ENCODE measurements at places on chromosomes 1 and 21. TPM values are rescaled to one million over a fixed set of nuclear protein-coding genes. Genes with fewer than 3 reads are reported as not detected.

DNA sequence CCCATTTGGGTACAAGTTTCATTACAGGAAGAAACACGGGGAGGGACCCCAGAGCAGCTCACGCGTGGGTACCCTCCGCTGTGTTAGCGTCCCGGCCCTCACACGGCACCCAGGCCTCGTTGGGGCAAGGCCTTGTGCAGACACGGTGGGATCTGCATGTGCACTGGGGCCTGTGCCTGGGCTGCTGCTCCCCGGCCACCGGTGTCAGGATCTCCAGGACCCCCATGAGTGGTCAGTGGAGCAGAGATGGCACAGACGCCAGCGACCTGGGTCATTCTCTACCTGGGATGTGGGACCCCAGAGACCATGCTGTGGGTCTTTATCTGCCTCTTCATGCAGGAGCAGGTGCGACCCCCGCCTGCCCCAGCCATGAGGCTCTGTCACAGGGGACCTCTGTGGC lies 5.4 kb upstream of the SAMD11 start:
- no peak for DNase-seq

DNA sequence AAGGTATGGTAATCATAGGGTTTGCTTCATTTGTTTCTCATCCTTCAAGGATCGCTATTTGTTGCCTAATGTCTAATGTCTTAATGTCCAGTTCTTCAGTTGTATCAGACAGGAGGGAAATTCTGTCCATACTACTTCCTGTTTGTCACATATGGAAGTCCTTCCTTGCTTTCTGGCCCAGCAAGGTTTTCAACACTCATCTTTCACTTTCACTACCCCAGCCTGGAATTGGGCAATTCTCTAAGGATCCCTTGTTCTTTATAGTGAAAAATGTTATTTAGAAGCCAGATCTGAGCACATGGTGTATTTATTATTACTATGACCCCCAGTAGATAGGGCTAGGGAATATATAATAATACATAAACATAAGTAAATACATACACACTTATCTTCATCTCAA lies 50.6 kb upstream of the SLC35A3 start:
- no peak for DNase-seq

- DNase-seq, result no peak
These were observed 6.7 kb upstream of the TIE1 start for GRCh38 chr1:43293896-43294760.

- no peak for DNase-seq
These were observed 16.7 kb upstream of the DISP1 start for GRCh38 chr1:222798116-222798515.

Gene CLDN19
- total RNA-seq, result 12.2 TPM

DNA sequence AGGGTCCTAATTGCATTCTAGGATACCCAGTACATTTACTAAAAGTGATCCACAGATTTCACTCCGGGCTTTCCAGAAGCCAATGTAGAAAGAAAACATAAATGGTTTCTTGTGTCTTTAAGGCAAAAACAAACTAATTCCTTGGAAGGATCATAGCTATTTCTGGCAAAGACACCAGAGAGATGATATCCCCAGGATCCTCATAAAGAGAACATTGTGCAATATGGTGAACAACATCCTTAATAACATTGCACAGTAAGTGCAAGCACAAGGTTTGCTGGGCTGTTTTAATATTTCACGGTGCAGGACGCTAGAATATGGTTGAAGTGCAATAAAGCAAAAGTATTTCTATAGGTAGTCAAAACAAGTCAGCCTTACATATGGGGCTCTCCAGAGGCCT lies 83.0 kb downstream of the NTPCR start:
- no peak for DNase-seq

DNA sequence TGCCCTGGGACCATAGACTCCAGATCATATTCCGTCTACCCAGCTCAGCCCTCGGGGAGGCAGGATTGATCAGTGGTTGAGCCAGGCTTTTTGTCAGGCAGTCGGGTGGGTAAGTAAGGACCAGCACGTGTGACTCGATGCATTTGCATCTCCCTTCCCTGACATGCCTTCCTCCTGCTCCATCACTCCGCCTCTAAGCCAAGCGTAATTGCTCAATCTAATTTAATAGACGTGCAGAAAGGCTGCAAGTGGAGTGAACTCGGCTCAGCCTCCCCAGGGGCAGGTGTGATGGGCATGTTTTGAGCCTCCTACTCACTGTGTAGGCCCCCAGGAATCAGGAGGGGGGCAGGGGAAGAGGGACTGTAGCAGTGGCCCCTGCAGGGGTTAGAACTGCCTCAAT lies 34.6 kb upstream of the GRIK3 start:
- DNase-seq, result no peak

GRCh38 chr1:9200441-9200840 lies 34.1 kb upstream of the H6PD start:
- DNase-seq, result no peak

DNA sequence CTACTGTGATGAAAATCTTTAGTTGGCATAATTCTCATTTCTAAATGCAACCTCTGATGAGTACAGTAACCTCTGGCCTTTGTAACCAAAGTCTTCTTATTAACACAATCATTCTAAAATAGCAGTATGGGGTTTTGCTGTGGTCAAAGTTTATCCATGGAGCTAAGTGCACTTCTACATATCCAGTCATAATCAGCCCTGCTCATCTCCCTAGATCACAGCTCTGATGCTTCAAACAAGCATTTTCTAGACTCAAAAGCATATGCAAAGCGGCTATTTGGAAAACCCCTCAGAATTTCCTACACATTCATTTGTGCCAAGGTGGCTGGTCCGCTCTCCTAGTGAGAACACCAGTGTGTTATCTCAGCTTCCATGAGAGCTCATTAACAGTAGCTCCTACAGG lies 418.6 kb downstream of the MRPL39 start:
- DNase-seq, result no peak

Gene S100A13
- 93.2 TPM for total RNA-seq

Gene EDARADD
- 1.3 TPM for total RNA-seq

Gene CLEC20A
- total RNA-seq, result not detected

All from H7 (cell line).